Cortex of kidney (tissue), 1 donor: ENCODE measurements at places on chromosomes 12 and 14.

DNA sequence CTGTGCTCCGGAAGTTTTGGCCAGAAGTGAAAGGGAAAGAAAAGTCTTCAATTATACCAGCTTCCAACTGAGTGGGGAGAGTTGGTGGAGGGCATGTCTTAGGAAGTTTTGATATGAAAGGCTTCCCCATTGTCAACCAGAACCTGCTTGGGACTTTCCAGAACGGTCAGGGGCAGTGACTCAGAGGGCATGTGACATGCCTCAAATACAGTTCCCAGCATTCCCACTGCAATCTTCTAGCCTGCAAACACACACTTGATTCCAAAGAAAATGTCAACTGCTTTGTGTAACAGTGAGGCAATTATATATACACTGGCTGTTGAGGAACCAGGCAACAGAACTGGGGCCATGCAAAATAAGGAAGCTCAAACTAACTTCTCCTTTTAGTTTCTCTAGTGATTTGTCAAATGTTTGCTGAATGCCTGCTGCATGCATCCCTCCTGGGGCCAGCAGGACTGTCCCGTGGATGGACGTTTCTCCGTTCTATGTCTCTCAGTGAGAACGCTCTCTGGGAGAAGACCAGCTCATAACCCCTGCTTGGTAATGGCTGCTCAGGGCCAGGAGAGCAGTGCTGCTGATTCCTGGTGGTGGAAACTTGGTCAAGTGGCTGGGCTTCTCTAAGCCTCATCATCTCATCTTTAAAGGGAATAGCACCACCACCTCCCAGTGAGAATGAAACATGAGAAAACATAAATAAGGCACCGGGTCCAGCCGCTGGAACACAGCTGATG lies 18.3 kb downstream of the SLC25A47 start:
- DNase-seq: no peak

- no peak for DNase-seq
These were observed 66.1 kb downstream of the C14orf132 start for GRCh38 chr14:96105089-96105925.

DNA sequence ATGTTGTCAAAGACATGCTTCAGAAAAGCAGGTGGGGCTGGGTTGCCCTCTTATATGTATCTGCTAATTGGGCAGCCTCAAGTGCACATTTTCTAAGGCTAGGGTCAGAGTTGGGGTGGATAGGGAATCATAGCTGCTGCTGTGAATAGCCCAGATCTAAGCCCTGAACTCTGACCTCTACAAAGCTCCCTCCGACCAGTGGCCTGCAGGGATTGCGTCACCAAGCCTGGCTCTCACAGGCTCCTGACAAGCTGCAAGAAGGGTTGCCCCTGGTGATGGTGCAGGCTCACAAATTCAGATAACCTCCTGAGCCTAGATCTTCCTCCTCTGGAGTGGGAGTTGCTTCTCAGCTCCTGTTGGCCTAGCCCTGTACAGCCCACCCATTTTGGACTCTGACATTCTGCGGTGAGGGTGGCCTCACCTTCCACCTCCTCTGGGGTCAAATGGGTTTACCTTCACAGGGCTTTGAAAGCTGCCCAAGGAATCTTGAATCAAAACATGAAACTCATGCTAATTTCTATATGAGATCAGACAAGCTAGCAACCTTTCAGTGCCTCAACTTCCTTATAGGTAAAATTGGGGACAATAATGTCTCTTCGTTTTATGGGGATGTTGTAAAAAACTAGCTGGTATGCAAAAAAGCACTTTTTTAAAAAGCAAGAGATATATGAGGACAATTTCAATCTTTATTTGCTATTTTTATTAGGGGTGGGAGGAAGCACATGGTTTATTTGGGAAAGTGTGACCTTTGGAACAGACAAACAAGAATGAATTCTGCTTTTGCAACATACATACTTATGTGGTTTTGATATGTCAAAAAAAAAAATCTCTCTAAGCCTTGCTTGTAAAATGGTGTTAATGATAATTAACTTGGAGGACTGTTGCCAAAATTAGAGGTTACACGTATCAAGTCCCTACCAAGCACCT lies 4.9 kb upstream of the SUSD6 start:
- DNase-seq: no peak

DNA sequence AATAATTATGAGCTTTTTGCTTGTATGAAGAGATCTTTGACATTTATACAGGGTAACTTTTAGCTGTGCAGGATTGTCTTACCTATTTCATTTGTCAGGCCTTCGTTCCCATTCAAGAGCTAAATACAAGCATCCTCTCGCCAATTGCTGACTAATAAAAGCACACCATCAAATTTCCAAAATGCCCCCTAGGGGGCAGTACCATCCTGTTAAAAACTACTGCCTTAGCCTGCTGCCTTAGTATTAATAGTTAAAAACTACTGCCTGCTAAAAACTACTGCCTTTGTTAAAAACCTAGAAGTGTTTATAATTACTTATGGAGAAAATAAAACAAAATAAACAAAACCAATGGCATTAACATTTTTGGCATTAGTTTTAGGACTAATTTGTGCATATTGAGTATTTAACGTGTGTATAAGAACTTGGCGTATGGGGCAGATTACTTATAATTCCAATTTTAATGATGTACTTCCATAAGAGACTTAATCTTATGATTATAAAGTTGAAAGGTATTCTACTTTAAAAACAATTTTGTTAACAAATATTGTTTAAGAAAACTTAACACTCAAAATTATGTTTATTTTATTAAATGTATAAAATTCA lies 3.0 kb upstream of the IFI27L2 start:
- DNase-seq: no peak

- no peak for DNase-seq
These were observed 461.3 kb downstream of the SOX5 start for GRCh38 chr12:23488130-23488529.

GRCh38 chr12:105935981-105936380 lies 202.8 kb downstream of the NUAK1 start:
- DNase-seq: no peak

- no peak for DNase-seq
These were observed 81.3 kb upstream of the NRXN3 start for GRCh38 chr14:78088916-78089315.
